ENCODE measurements at places on chromosomes 12 and 14. TPM values are rescaled to one million over a fixed set of nuclear protein-coding genes. Genes with fewer than 3 reads are reported as not detected.

DNA sequence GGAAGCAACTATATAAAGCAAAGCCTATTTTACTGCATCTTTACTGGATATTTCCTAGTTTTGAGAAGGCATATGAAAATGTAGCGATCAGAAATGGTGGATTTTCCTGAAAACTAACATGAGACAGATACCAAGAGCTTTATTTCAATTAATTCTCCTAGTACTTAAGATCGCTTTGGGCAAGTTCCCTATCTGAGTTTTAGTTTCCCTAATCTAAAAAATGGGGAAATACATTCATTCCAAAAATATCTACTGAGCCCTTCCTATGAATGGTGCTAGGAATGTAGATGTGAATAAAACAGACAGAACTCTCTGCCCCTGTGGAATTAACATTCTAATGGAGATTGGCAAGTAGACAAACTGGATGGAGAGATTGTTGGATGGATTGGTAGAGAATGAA is 8.4 kb downstream of the CATSPERB start:
- no peak for DNase-seq

DNA sequence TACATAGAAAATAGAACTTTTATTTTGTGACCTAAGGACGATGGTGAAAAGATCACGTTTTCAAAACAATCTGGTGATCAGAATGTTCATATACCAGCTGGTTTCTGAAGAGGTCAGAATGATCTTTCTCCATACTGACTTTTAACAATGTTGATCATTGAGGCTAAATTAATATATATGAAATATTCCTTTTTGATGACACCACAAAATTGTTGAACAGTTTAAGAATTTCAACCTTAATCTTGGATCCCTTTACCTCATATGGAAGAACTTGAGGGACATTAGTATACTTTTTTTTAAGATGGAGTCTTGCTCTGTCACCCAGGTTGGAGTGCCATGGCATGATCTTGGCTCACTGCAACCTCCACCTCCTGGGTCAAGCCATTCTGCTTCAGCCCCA is 2.8 kb upstream of the REP15 start:
- no peak for DNase-seq

- no peak for DNase-seq
These were observed 190.8 kb downstream of the TTC7B start for GRCh38 chr14:90625445-90625844.

DNA sequence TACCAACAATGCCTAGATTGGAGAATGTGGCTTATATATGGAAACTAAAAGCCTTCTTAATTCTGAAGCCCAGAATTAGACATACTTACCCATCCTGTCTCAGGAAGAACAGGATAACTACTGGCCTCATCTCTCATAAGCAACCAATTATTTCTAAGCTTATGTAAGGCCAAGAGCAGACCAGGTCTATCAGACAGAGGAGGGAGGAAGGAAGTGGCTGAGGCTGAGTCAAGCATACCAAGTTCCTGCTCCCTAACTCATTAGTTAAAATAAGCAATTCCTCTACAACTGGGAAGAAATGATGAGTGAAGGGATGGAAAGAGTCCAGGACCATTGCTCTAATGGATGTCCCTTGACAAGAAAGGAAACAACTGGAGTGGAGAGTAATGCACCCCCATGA is 27.0 kb upstream of the INSM2 start:
- DNase-seq = no peak

- DNase-seq = no peak
These were observed 2.7 kb downstream of the DYRK2 start for GRCh38 chr12:67651132-67651695.

DNA sequence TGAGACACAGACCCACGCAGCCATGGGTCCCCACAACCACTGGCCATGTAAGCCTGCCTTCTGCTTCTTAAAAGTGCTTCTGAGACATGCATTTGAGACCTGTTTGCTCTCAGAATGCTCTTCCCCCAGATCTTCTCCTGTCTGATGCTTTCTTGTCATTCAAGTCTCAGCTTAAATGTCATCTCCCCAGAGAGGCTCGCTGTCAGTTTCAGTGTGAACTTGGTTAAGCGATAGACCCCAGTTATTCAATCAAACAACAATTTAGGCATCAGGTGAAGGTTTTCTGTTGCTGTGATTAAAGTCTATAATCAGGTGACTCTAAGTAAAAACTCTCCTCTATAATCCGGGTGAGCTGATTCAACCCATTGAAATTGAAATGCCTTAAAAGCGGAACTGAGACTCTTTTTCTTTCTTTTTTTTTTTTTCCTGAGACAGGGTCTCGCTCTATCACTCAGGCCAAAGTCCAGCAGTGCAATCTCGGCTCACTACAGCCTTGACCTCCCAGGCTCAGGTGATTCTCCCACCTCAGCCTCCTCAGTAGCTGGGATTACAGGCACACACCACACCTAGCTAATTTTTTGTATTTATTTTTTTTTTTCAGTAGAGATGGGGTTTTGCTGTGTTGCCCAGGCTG is 123.4 kb downstream of the KSR2 start:
- no peak for DNase-seq

GRCh38 chr12:12214635-12215131 is 52.2 kb downstream of the LRP6 start:
- DNase-seq = no peak

DNA sequence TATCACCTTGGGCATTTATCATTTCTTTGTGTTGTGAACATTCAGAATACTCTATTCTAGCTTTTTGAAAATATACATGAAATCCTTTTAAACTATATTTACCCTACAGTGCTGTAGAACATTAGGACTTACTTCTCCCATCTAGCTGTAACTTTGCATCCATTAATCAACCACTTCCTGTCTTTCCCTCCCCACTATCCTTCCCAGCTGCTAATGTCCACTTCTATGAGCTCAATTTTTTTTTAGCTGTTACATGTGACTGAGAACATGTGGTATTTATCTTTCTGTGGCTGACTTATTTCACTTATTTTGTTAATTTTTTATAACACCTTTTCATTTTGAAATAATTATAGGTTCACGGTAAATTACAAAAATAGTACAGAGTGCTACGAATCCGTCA is 136.0 kb downstream of the LMNTD1 start:
- no peak for DNase-seq

DNA sequence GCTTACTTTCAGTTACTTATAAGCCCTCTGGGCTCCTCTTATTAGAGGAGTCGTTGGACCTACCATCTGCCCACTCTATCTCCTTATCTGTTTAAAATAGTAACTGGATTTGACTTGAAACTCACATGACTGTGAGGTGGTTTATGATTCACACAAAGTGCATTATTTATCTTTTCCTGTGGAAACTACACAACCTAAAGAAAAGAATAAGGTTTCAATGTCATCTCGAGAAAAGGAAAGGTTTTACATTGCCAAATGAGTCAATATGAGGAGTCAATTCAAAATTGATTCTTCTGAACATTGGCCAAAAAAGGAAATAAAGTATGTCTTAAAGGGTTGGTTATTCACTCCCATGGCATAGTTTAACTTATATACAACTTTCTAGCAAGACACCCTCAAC is 225.0 kb upstream of the G2E3 start:
- DNase-seq = no peak

- DNase-seq = no peak
These were observed 76.1 kb downstream of the METTL25 start for GRCh38 chr12:82434392-82434911.

DNA sequence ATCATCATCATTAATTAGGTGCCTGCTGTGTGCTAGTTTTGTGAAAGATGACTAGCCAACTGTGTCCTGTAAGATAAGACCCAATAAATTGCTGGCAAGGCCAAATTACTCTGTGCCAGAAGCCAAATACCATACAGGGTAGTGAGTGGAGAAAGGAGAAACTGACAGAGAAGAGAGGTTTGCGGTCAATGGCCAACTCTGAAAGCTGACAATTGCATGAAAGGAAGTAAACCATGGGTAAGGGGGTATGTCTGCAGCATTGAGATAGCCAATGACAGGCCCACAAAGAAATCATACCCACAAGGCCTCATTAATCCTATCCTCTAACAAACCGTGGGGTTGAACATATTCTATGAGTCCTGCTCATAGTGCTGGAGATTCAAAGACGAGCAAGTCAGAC is 236.6 kb upstream of the CCDC196 start:
- DNase-seq = no peak

The FLRT2 gene
- 5.2 TPM for total RNA-seq

The LUM gene
- 449 TPM for total RNA-seq

The NCAPD2 gene
- 53.9 TPM for total RNA-seq

The AICDA gene
- total RNA-seq = 0.96 TPM

The CPNE6 gene
- not detected for total RNA-seq

The CLMN gene
- total RNA-seq = 23.7 TPM

The COX8C gene
- not detected for total RNA-seq

Data from breast epithelium (tissue), 4 donors.